ENCODE measurements at places on chromosomes 2 and 18.
A peak's percentile ranks its signal among the peaks of the same experiment; 100 is the strongest.

DNA sequence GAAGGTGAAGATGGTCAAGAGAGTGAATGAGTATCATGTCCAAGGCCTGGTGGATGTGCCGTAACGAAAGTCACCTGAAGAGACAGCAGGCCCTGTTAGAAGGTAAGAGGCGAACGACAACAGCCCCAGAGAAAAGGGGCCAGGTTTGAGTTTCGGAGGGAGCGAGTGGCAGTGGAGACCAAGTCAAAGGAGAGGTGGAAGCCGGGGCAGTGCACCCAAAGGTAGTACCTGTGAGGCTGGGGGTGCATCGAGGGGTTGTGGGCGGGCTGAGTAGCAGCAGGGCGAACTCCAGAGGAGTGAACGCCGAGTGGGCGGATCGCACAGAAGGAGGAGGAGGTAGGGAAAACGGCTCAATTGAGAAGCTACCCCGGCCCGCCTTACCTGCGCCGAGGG lies 358 bp downstream of the USP37 start:
- no peak for DNase-seq

GRCh38 chr2:48567671-48568070 lies 37.7 kb downstream of the STON1 start:
- no peak for DNase-seq

GRCh38 chr2:71466301-71467179 lies 13.2 kb downstream of the DYSF start:
- peak; percentile 62 for DNase-seq

- no peak for DNase-seq
These were observed 73.0 kb downstream of the FARSB start for GRCh38 chr2:222582928-222583327.

GRCh38 chr18:62420151-62420512 lies 95.0 kb downstream of the TNFRSF11A start:
- no peak for DNase-seq

Measured in glutamatergic neuron (in vitro differentiated cells).